ENCODE measurements at places on chromosomes 11 and 22.

DNA sequence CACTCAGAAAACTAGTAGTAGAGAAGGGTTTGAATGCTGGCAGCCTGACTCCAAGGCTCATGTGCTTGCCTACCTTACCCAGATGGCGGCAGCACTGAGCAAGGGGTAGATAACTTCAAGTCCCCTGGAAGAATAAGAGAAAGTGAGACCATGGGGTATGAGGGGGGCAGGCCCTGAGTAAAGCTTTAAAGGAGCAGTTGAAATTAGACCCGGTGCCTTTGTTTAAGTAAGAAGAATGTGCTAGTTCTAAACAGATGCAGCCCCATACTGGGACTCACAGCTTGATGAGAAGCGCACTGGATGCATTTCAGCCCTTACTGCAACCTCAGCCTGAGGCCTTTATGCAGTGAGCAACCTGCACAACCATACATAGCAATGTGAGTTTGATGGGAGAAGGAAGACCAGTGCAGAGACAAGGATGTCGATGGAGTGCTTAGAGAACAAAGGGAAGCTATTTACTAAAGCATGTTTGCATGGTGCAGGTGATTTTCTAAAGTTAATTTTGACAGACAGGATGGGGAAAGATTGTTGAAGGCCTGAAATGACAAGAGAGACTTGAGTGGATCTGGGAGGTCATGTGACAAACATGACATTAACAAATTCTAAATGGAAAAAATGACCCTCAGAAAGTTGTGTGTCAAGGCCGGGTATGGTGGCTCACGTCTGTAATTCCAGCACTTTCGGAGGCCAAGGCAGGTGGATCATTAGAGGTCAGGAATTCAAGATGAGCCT is 27.1 kb upstream of the TMA7B start:
- DNase-seq: no peak

DNA sequence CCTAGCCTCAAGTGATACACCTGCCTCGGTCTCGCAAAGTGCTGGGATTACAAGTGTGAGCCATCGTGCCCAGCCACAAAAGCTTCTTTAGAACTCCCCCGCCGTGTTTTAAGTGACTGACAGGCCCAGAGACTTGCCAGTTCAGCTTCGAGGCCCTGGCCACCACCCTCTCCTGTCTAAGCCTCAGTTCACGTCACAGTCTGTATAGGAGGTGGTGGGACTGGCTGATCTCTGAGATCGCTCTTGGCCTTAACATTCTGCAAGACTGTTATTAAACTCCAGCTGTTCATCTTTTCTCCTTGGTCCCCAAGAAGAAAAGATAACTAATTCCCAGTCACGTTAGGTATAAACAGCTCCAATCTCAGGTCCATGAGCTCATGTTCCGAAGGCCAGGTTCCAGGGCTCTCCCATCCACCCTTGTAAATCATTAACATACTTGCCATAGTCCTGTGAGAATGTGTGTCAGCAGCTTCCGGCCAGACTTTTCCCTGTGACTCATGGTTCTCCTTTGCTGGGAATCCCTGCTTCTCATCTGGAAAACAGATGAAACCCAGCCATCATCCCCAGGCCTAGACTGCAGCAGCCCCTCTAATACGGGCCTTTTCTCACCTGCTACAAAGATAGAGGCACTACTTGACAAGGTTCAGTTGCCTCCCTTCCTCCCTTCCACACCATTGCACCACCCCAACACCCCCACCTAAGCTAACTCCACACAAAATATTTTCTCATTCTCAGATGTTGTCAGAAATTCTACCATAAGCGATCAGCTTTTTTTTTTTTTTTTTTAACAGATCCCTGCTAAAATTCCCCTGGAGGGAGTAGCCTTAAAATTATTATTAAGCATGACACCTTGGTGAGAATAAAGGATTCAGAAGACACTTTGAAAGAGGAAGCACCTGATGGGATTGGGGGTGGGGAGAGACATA is 5.6 kb upstream of the KIAA0930 start:
- peak; percentile 78 for DNase-seq

- DNase-seq: peak; percentile 59
These were observed at the start of gene ANO9 for GRCh38 chr11:441418-442274. Gene ANO9 (minus strand): TSS chr11:442011. CDS start chr11:441926, 85 bp downstream.

- DNase-seq: no peak
These were observed 288.5 kb downstream of the NTM start for GRCh38 chr11:131658952-131659351.

DNA sequence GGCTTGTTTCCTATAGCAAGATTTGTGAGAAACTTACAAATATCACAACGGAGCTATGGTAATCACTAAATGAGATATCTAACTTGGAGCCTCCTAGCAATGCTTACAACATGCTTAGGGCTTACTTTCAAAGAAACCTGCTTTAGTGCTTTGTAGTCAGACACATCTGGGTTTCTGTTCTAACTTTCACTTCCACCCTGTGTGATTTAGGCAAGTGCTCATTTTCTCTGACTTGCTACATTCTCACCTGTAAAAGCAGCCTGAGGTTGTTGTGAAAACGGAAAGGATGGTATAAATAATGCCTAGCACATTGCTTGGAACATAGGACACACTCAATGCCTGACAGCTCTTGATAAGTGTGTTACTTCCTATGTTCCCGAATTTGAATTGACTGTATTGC is 45.6 kb downstream of the LRRC4C start:
- no peak for DNase-seq

DNA sequence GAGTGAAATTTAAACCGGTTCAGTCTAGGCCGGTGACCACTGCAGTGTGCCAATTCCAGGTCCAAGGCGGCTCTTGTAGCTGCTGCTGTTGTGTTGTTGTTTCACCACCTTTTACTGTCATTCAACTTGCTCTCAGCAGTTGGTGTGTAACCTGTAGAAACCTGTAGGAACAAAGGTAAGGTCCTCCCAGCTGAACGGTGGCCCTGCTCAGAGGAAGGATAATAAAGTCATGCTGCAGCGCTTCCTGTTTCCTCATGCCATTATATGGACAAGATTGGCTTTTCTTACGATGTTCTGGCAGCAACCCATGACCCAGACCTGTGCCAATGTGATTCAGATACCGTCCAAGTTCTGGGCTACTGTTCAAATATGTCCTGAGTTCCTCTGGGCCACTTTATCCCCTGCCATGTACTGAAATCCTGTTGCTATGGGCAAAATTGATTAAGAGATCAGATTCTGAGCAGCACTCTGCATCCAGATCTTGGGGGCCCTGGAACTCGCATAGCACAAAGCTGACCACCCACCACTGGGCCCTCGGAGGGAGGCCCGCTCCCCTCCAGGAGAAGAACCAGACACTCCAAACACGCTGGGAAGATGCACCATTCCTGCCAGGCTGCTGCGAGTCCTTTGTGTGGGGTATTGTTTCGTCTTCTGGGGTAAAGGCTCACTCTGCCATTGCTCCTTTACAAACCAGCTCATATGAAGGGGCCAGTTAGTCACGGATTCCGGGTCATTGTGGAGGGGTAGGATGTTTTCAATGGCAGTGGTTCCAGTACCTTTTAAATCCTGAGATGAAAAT is 13.2 kb downstream of the FAM181B start:
- no peak for DNase-seq

GRCh38 chr11:13777341-13777985 is 109.0 kb downstream of the FAR1 start:
- no peak for DNase-seq

- DNase-seq: no peak
These were observed at the start of gene TPBGL for GRCh38 chr11:75240311-75241035. Gene TPBGL (plus strand): TSS chr11:75240774. CDS start chr11:75241050, 276 bp downstream.

GRCh38 chr11:4804280-4804679 is at the start of gene OR52R1:
Gene OR52R1 (minus strand): TSS chr11:4804380. CDS start chr11:4804380, 0 bp downstream.
- no peak for DNase-seq

GRCh38 chr22:22706253-22706915 is 62.0 kb downstream of the GGTLC2 start:
- no peak for DNase-seq

DNA sequence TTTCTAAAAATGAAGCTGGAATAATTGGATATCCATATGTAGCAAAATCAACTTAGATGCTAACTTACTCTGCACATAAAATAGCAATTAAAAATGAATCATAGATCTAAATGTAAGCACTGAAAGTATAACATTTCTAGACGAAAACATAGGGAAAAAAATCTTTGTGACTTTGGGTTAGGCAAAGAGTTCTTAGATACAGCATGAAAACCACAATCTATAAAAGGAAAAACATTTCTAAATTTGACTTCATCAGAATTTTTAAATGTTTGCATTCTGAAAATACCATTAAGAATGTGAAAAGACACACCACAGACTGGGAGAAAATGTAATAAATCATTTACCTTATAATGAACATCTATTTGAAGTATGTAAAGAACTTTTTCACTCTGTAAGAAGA is 128.8 kb downstream of the APIP start:
- DNase-seq: no peak

- no peak for DNase-seq
These were observed 14.0 kb downstream of the PANX1 start for GRCh38 chr11:94142308-94143281.

GRCh38 chr11:39651857-39652461 is 1807.5 kb downstream of the LRRC4C start:
- no peak for DNase-seq

GRCh38 chr11:43245466-43245865 is 66.3 kb upstream of the API5 start:
- DNase-seq: no peak

- no peak for DNase-seq
These were observed 5.7 kb upstream of the ABTB2 start for GRCh38 chr11:34363363-34364084.

DNA sequence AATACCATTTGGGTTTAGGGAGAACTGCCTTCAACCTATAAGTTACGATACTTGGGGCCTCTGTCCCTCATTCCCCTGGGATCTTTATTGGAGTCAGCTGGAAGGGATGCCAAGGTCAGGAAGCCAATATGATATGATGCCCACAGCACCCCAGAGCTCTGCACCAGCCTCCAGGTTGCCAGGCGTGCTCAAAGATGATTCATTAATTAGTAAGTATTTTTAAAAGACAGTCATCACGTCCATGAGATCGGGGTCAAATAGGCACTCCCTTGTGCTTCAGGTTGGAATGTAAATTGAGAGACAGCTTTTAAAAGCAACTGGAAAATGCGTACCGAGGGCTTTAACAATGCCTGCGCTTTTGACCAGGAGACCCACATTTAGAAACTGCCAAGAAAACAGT is 57.0 kb upstream of the CD5 start:
- no peak for DNase-seq

DNA sequence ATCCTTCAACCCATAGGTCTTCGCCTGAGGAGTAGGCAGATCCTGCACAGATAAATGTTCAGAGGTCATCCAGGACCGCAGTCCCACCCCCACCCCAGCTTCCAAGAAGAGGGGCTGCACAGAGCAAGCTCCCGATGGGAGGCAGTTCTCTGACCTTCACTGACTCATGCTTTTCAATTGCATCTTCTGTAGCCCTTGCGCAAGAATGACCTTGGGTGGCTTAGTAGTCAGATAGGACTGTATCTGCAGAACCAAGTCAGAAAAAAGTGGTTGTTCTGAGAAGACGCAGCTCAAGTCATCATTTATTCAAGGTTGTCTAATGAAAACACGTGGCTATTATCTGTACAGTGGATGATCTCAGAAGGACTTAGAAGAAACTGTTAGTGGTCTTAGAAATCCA is 16.4 kb upstream of the GRAMD1B start:
- no peak for DNase-seq

DNA sequence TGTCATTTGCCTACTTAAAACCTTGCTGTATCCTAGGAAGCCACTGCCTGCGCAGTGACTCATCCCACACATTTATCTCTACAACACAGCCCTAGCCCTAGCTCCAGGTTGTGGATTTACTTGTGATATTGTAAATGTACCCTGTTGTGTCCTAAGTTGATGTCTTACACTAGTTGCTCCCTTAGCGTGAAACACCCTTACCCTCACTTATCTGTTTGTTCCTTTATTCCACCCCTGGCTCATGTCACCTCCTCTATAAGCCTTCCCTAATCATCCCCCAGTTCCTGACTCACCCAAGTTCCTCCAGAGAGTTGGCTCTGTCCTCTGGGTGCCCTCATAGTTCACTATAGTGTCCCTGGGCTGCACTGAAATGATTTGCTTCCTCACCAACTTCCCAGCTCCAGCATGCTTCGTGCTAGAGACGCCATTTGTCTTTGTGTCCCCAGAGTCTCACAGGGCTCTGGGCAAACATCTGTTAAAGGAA is 431.8 kb upstream of the FAT3 start:
- no peak for DNase-seq

- no peak for DNase-seq
These were observed 76.2 kb downstream of the BRD1 start for GRCh38 chr22:49751318-49751965.

- no peak for DNase-seq
These were observed 9.8 kb downstream of the DERL3 start for GRCh38 chr22:23828800-23829680.

DNA sequence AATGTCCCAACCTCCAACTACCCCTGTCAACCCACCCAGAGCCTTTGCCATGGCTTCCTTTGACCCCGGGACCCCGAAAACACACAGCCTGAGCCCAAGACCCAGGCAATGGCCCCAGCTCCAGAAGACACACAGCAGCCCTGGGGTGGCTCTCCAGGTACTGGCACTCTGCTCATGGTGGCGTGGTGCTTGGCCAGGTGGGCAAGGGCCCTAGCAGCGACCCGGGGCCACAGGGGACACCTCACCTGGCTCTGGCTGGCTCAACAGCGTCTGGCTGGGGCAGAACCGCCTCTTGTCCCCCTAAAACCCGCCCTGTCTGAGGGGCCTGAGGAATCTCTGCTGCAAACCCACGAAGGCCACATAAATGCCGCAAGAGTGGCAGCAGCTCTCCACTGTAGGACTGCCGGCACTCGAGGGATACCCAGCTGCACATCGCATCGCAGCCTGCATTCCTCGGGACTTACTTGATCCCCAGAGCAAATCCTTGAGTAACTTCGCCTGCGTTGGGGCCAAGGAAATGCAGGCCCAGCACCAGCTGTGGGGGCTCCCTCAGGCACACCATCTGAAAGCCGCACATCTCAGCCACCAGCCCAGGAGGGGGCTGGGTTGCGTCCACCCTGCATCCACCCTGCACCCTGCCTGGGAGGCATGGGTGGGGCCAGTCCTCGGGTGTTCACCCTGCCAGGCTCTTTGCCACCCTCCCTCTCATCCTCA is 23.1 kb upstream of the GNB1L start:
- DNase-seq: peak; percentile 62

Data from aorta (tissue), 5 donors.